ENCODE measurements at places on chromosomes 6 and 20. TPM values are rescaled to one million over a fixed set of nuclear protein-coding genes. Genes with fewer than 3 reads are reported as not detected.

Gene TREM1
- total RNA-seq = not detected

Gene RPP40
- 12.2 TPM for total RNA-seq

Gene NMBR
- total RNA-seq = not detected

- no peaks in the 10 kb centered on the region for H3K27me3 ChIP-seq
- no peak overlapping the region for H3K4me3 ChIP-seq
- no peaks in the 10 kb centered on the region for H3K4me1 ChIP-seq
- no peak for DNase-seq
Observed at GRCh38 chr20:63395723-63396122, 34.6 kb upstream of the CHRNA4 start.

DNA sequence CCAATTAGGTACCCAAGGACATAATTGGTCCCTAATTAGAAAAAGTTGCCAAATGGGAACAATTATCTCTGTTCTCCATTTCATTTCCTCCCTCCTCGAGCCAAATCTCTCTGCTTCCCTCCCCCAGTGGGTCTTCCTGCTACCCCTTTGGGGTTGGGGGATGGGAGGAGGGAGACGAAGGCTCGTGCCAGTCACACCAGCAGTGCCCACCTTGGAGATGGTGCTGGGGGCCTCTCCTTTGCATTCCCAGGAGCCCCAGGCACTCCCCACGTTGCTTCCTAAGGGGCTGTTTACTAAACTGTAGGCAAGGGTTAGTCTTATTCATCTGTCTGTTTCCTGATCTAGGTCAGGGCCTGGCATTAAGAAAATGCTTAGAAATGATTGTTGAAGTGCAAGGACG lies 33.1 kb downstream of the MDFI start:
- H3K4me3 ChIP-seq = no peak overlapping the region
- peaks cover 28% of the 10 kb centered on the region for H3K27me3 ChIP-seq
- H3K4me1 ChIP-seq = no peaks in the 10 kb centered on the region
- no peak for DNase-seq

Gene ADTRP
- total RNA-seq = 0.67 TPM

DNA sequence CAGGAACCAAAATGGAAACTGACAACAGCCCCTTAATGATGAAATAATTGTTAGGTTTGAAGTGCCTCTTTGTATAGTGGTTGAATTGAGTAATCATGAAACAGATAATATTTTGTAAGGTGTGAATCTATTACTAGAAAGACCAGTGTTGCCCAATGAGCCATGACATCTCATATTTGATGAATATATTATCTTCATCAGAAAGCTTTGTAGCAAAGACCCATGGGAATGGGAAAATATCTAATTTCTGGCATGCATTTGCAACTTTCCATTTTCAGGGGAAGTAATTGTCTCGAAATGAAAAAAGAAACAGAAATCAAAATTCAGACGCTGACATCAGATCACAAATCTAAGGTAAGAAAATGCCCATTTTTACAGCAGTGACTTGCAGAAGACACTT lies 57.3 kb upstream of the LAMP5 start:
- H3K36me3 ChIP-seq = no peaks in the 10 kb centered on the region
- no peaks in the 10 kb centered on the region for H3K4me1 ChIP-seq
- no peak for DNase-seq

GRCh38 chr20:32442630-32443373 lies 84.7 kb downstream of the ASXL1 start:
- H3K4me1 ChIP-seq = peaks cover 14% of the 10 kb centered on the region
- H3K27me3 ChIP-seq = no peaks in the 10 kb centered on the region
- H3K36me3 ChIP-seq = peaks cover 50% of the 10 kb centered on the region
- no peak overlapping the region for H3K4me3 ChIP-seq
- DNase-seq = no peak

GRCh38 chr20:61173961-61174725 lies 77.9 kb upstream of the CDH4 start:
- no peak overlapping the region for H3K27ac ChIP-seq
- no peaks in the 10 kb centered on the region for H3K27me3 ChIP-seq
- H3K36me3 ChIP-seq = no peaks in the 10 kb centered on the region
- DNase-seq = no peak
- no peak overlapping the region for H3K4me3 ChIP-seq

- peak overlapping the region; percentile 24 for H3K4me3 ChIP-seq
- H3K4me1 ChIP-seq = peaks cover 69% of the 10 kb centered on the region
- peak; percentile 64 for DNase-seq
- peak overlapping the region; percentile 99 for H3K27ac ChIP-seq
Observed at GRCh38 chr6:15901141-15902115, 227.5 kb upstream of the MYLIP start.

Gene SLC17A5
- 6.7 TPM for total RNA-seq

DNA sequence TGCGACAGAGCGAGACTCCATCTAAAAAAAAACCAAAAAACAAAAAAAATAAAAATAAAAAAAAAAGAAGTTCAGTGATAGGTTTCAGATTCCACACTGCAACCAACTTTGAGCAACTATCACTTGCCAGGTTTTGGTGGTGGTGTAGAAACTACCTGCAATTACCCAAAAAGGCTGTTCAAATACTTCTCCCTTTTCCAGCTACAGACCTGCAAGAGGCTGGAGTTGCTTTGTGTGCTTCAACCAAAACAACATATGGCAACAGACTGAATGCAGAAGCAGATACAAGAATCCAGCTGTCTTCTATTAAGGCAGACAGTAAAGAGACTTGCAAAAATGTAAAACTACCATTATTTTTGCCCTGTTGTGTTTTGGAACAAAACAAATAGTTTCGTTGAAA lies 9.3 kb upstream of the BCAS1 start:
- H3K4me1 ChIP-seq = peaks cover 20% of the 10 kb centered on the region
- DNase-seq = no peak
- H3K27ac ChIP-seq = no peak overlapping the region

Gene COL9A1
- total RNA-seq = not detected

Gene ZNF334
- 1.4 TPM for total RNA-seq

DNA sequence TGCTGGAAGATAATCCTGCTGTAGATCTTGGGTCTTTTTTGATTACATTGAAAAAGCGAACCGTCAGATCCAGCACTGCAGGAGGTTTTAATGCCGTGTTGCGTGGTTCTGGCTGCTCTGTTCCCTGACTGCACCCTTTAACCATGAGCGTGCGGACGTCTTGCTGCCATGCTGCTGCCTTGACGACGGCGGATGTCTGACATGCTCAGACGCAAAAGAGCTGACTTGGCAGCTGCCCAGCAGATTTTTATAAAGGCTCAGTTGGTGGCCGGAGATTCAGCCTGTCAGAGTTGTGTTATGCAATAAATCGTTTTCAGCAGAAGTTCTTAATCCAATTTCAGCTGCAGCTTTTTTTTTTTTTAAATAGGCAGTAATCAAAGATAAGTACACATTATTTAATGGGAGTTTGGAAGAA lies 119.4 kb downstream of the JARID2 start:
- peaks cover 48% of the 10 kb centered on the region for H3K36me3 ChIP-seq
- no peaks in the 10 kb centered on the region for H3K27me3 ChIP-seq
- peak overlapping the region; percentile 9 for H3K27ac ChIP-seq
- peaks cover 45% of the 10 kb centered on the region for H3K4me1 ChIP-seq
- H3K4me3 ChIP-seq = no peak overlapping the region
- DNase-seq = no peak

Gene BPIFB2
- not detected for total RNA-seq

Gene ETV7
- total RNA-seq = 0.51 TPM

DNA sequence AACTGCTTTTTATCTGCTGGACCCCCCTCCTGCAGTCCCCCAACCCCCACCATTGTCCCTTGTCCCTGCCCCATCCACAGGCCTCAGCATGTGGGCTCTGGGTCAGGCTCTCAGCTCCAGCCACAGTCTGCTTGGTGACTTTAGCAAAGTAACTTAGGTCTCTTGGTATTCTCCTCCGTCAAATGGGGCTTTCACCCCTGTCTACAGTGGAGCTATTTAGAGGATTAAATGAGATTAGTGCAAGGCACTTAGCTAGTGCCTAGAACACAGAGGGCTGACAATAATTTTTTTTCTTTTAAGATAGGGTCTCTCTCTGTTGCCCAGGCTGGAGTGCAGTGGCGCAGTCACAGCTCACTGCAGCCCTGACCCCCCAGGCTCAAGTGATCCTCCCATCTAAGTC lies 71.9 kb downstream of the TCP11 start:
- no peaks in the 10 kb centered on the region for H3K27me3 ChIP-seq
- no peaks in the 10 kb centered on the region for H3K36me3 ChIP-seq
- DNase-seq = no peak
- H3K27ac ChIP-seq = no peak overlapping the region

Gene BPI
- total RNA-seq = not detected

Data from activated T-helper 2 cell treated with anti-CD3 and anti-CD28 coated beads, Interferon-gamma antibody, Interleukin-2, Interleukin-4, amounts not matched to agents 10 μg/mL and 5 μg/mL and 100 μg/mL, durations not matched to agents 14 hours and 24 hours and 36 hours (primary cell).